ENCODE measurements at places on chromosomes 7 and 10. TPM values are rescaled to one million over a fixed set of nuclear protein-coding genes. Genes with fewer than 3 reads are reported as not detected.

- H3K27ac ChIP-seq = no peak overlapping the region
- no peaks in the 10 kb centered on the region for H3K4me1 ChIP-seq
- no peak overlapping the region for H3K4me3 ChIP-seq
Measured at GRCh38 chr10:71345694-71346093, 26.6 kb downstream of the SLC29A3 start.

CAV1 gene
- 396 TPM for total RNA-seq

- no peak for DNase-seq
- H3K27me3 ChIP-seq = no peaks in the 10 kb centered on the region
- H3K36me3 ChIP-seq = no peaks in the 10 kb centered on the region
- H3K4me1 ChIP-seq = no peaks in the 10 kb centered on the region
Measured at GRCh38 chr10:90286406-90286805, 571.4 kb downstream of the HTR7 start.

MACROH2A2 gene
- 19.6 TPM for total RNA-seq

ELMO1 gene
- 45.1 TPM for total RNA-seq

DNA sequence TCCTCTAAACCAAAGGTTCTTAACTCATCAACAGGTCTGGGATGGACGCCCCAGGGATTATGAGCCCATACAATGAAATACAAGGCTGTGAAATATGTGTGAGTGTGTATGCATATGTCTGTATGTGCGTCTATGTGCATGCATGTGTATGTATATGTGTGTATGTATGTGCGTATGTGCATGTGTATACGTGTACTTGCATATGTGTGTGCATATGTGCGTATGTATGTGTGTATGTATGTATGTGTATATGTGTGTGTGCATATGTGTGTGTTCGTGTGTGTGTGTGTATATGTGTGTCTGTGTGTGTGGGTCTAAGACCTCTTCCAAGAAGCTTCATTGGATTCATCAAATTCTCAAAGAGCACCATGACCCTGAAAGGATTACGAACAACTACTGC is 112.3 kb downstream of the SFMBT2 start:
- no peaks in the 10 kb centered on the region for H3K36me3 ChIP-seq
- no peak overlapping the region for H3K4me3 ChIP-seq
- no peak overlapping the region for H3K27ac ChIP-seq
- no peak for DNase-seq
- no peaks in the 10 kb centered on the region for H3K27me3 ChIP-seq

- peak; percentile 38 for DNase-seq
- peaks cover 14% of the 10 kb centered on the region for H3K4me1 ChIP-seq
- H3K27me3 ChIP-seq = no peaks in the 10 kb centered on the region
Measured at GRCh38 chr10:69628891-69629290, 1.2 kb upstream of the FAM241B start.

CAMK2B gene
- total RNA-seq = 84.7 TPM

- peak overlapping the region; percentile 82 for H3K27ac ChIP-seq
- peaks cover 3% of the 10 kb centered on the region for H3K36me3 ChIP-seq
- H3K4me3 ChIP-seq = no peak overlapping the region
Measured at GRCh38 chr10:132421847-132422751, 25.1 kb downstream of the PWWP2B start.

GRCh38 chr10:80144696-80145131 is 12.2 kb downstream of the PLAC9 start:
- no peaks in the 10 kb centered on the region for H3K4me1 ChIP-seq
- H3K36me3 ChIP-seq = no peaks in the 10 kb centered on the region
- peak overlapping the region; percentile 15 for H3K4me3 ChIP-seq
- no peaks in the 10 kb centered on the region for H3K27me3 ChIP-seq
- DNase-seq = no peak

DNA sequence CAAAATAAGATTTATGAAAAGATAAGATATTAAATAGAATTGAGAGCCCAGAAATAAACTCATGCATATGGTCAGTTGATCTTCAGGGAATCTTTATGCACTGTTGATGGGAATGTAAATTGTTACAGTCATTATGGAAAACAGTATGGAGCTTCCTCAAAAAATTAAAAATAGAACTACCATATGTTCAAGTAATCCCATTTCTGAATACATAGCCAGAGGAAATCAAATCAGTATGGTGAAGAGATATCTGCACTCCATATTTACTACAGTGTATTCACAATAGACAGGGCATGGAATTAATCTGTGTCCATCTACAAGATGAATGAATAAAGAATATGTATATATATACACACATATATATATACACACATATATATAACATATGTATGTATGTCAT is 122.3 kb upstream of the CSTF2T start:
- H3K27me3 ChIP-seq = no peaks in the 10 kb centered on the region
- H3K27ac ChIP-seq = no peak overlapping the region
- H3K4me1 ChIP-seq = no peaks in the 10 kb centered on the region
- DNase-seq = no peak

- no peaks in the 10 kb centered on the region for H3K4me1 ChIP-seq
- H3K36me3 ChIP-seq = no peaks in the 10 kb centered on the region
- no peaks in the 10 kb centered on the region for H3K27me3 ChIP-seq
- no peak overlapping the region for H3K4me3 ChIP-seq
Measured at GRCh38 chr10:63788152-63788821, 267.1 kb downstream of the REEP3 start.

DNA sequence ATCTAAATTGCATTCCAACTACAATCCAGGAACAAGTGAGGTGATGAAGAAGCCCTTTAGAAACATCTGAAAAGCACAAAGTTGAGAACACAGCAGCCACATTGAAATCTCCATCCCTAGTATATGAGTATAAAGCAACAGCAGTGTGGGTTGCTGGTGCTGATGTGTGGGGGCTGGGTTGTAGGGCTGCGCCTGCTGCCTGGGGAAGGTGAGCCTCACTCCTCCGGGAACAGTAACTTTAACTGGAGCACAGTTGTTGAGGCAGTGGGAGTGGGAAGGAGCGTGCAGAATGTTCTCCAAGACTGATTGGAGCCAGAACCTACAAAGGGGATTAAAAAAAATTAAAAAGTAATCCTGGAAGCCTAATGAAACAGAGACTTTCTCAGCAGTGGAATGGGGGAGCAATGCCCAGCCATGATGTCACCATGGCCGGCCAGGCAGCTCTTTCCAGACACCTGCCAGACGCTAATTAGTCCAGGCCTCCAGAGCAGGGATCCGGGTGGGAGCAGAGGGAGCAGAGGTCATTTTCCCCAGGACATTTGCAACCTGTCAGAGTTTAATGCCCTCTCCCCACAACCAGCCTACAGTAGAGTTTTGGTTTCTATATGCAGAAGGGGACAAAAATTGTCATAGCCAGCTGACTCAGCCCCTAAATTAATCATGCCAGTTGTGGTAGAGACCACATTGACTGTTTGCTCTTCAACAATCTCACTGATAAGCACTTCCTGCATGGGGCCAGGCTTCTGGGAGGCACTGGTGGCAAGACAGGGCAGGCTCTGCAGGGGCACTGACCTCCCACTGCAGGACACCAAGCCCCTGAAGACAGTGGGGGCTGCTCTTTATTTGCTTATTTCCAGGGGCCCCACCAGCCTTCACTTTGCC is 133.0 kb upstream of the ZNF32 start:
- no peaks in the 10 kb centered on the region for H3K36me3 ChIP-seq

DNA sequence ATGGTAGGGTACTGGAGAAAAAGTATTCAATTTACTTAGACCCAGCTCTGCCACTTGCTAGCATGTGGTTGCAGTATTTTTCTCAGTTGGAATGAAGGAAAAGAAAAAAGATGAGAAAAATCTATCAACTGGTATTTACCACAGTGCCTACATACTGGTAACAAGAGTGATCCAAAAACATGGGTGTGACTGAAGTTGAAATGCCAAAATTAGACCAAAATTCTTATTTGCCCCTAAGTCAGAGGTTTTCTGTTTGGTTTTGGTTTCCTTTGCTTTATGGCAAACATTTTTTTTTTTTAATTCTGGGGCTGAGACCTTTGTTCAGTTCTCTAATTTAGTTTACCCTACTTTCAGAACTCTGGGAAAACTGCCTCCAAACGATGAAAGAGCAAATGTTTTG is 12.3 kb downstream of the HYCC1 start:
- no peak overlapping the region for H3K4me3 ChIP-seq
- H3K27ac ChIP-seq = no peak overlapping the region
- DNase-seq = no peak
- no peaks in the 10 kb centered on the region for H3K36me3 ChIP-seq

GRCh38 chr10:58764087-58764747 is 251.5 kb downstream of the BICC1 start:
- H3K36me3 ChIP-seq = no peaks in the 10 kb centered on the region
- DNase-seq = no peak
- H3K4me1 ChIP-seq = no peaks in the 10 kb centered on the region

- no peak overlapping the region for H3K27ac ChIP-seq
- H3K4me1 ChIP-seq = no peaks in the 10 kb centered on the region
- DNase-seq = no peak
- H3K27me3 ChIP-seq = no peaks in the 10 kb centered on the region
- no peak overlapping the region for H3K4me3 ChIP-seq
Measured at GRCh38 chr10:95359466-95359865, 68.7 kb upstream of the PDLIM1 start.

DNA sequence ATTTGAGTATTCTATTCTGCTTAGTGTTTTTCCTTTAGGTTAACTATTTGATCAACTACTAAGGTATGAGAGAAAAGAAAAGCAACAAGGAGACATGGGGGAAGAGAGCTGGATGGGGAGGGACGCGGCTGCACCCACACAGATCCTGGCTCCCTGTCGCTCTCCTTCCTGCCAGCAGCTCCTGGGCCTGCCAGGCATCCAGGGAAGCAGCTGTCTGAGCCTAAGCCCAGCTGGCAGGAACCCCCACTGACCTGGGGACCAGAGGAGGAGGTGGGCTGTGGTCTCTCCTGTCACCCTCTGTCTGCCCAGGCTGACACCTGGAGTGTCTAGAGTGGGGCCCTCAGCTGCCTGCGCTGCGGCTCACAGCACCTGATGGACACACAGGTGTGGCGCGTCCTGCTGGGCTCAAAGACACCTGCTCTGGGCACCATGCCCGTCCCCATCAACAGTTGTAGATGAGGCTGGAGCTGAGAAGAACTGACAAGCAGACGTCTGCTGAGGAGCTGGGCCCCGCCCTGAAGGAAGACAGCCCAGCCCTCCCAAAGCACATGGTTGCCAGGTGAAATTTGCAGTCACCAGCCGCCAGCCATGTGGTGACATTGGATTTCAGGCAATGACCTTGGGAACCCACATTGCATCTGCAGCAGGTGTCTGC is 207.9 kb downstream of the PLXNA4 start:
- no peak overlapping the region for H3K4me3 ChIP-seq
- H3K4me1 ChIP-seq = no peaks in the 10 kb centered on the region
- H3K27me3 ChIP-seq = no peaks in the 10 kb centered on the region
- no peak for DNase-seq
- H3K27ac ChIP-seq = no peak overlapping the region

DNA sequence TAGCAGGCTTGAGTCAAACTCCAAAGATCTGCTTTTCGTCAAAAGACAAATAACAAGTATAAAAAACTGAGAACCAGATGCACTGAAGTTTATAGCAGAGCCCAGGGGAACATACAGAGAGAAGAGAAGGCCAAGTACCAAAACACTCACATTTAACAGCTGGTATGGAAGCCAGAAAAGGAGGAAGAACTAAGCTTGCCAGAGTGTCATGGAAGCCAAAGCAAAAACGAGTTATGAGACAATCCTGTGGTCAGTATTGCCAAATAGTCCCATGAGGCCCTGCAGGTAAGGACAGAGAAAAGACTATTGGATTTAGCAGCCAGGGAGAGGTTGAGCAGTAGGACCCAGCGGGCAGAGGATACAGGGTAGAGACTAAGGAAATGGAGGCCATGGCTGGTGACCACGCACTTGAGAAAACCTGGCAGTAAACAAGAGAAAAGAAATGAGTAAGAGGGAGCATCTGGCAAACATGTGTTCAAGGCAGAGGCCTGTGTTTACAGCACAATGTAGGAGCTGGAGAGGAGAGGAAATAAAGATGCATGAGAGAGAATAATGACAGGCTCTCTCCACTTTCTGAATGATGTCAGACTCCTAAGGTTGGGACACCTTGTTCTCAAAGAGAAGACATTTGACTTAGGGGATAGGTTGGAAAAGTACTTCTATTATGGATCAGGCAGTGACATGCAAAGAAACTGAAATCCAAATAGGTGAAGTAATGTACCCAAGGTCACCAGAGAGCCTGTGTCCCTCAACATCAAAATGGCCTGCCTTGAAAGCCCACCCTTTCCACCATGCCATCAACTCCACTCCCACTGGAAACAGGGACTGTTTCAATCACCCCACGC is 9.1 kb downstream of the CREB3L2 start:
- peak; percentile 88 for DNase-seq
- no peak overlapping the region for H3K4me3 ChIP-seq
- no peaks in the 10 kb centered on the region for H3K36me3 ChIP-seq
- H3K27ac ChIP-seq = peak overlapping the region; percentile 84
- no peaks in the 10 kb centered on the region for H3K27me3 ChIP-seq
- no peaks in the 10 kb centered on the region for H3K4me1 ChIP-seq

PARD3 gene
- 31.6 TPM for total RNA-seq

RBP4 gene
- total RNA-seq = 48.2 TPM

ZNF438 gene
- 13.4 TPM for total RNA-seq

DNA sequence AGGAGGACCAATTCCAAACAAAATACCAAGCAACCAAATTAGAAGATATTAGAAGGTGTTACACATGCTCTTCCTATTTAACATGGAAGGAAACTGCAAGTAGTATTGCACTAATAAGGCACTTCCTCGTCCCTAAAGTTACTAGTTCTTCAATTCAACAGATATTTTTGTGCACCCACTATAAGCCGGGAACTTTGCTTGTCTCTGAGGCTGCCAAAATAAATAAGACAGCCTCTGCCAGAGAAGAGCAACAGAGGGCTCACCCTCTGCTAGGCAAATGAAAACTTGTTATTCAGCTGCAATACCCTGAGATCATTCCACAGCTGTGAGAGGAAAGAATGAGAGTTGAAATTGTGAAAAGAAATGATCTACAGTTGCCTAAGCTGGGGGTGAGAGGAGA is 37.4 kb upstream of the GSAP start:
- no peak for DNase-seq
- H3K4me1 ChIP-seq = no peaks in the 10 kb centered on the region
- H3K36me3 ChIP-seq = no peaks in the 10 kb centered on the region
- H3K27me3 ChIP-seq = no peaks in the 10 kb centered on the region
- no peak overlapping the region for H3K4me3 ChIP-seq

SEMA4G gene
- total RNA-seq = 3.4 TPM

PRXL2A gene
- 42.8 TPM for total RNA-seq

DNA sequence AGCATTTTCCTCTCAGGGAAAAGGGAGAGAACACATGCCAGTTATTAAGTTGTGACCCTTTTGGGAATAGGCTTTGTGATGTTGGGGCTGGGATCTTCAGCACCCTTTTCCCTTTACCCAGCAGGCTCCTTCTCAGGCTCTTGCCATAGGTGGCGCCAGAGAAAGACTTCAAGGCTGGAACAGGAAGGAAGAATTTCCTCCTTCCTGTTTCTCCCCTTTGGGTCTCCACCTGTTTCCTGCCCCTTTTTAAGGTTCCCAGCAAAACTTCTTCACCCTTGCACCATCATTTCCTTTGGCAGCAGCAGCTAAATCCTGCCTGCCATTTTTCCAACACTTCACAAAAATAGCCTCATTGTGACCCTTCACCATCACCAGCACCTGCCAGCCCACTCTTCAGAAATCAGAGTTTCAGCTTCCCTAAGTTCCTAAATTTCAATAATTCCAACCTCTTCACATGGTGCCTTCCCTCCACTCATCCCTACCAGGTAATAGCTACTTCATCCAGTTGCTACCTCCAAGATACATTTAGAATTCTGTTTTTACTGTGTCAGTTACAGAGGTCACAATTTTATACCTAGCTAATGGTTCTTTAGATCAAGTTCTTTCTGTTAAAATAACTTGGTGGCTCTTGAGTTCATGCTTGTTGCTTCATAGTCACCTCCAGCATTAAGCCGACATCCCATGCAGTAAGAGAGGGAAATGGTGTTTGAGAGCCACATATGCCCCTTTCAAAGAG is 22.4 kb upstream of the FOXK1 start:
- no peak overlapping the region for H3K27ac ChIP-seq
- no peak for DNase-seq
- no peaks in the 10 kb centered on the region for H3K4me1 ChIP-seq
- no peaks in the 10 kb centered on the region for H3K27me3 ChIP-seq
